ENCODE measurements at places on chromosomes 6 and 20.
A peak's percentile ranks its signal among the peaks of the same experiment; 100 is the strongest.

DNA sequence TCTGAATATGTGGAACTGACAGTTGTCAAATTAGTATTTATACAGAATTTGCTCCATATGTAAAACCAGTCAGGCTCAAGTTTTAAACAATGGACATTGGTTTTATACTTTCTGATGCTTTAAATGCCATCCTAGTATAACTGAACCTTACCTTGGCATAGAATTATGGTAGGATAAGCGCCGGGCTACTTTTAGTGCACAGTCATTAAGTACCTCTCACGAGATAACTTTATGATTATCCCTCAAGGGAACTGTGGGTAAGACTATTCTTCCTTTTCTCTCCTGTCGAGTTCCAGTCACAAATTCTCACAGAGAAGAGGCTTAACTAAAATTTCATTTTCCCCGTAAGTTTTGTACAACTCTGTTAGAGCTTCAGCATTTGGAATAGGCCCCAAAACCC is 110.6 kb upstream of the PTPRK start:
- DNase-seq = no peak

DNA sequence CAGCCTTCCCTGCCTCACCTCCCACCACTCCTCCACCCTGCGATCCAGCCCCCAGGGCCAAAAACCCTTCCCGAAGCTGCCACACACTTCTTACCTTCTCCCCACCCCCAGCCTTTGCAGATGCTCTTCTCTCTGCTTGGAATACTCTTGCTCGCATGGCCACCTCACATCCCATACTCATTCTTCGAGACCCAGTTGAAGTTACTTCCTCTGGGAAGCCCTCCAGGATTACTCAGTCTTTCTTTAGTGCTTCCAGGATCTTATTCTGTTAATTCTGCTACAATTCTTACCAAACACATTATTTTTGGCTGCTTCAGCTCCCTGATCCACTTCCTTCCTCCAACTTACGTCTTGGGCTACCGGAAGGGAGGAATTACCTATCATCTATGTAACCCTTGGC is 54.3 kb downstream of the CD40 start:
- no peak for DNase-seq

DNA sequence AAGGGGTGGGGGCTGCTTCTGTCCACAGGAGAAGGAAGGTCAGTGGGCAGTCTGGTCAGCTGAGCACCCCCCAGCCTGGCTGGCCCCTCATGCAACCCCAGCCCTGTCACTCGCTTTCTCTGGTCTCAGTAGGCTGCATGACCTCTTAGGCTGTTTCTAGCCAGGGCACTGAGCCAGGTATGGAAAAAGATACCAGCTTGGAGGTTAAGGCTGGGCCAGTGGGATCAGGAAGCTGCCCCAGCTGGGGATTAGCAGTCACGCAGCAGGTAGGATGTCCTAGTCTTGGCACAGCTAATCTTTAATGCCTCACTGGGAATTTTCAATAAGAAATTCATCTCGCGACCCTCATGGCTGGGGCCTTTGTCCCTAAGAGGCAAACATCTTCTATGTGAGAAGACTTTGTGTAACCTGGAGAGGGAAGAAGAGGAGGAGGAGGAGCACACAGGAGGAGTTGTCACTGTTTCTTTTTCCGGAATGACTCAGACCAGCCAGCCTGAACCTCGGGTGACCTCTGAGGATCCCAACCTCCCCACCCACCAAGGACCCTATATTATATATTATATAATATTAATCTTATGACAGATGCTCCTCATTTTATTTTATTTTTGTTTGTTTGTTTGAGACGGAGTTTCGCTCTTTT is 2.4 kb upstream of the BPIFA2 start:
- DNase-seq = peak; percentile 50

DNA sequence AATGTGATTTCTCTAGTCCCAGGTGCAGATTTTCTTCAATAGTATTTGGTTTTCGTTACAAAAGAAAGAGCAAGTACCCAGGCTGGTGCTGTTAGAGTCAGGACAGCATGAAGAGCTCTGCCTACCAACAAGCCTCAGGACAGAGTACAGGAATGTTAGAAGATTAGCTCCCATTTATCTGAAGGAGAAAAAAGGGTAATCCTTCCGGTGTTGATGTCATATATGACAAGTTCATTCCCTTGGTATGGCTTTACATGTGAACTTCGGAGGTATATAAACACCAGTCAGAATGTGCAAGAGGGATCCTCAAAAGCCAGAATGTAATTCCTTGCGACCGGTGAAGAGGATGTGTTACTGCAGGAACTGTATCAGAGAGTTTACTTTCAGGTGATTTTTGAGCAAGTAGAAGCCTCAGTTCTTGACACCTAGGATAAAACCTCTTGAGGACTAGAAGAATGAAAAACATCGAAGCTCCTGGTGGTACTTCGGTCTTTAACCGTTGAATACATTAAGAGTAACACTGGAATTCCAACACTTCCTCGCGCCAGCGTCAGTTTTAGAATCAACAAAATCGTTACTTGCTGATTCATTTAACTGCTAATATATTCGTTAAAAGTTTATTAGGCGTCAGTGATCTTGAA is 194.2 kb upstream of the ZNF184 start:
- DNase-seq = no peak

GRCh38 chr6:44149369-44150012 is 9.1 kb upstream of the CAPN11 start:
- no peak for DNase-seq

GRCh38 chr20:13139459-13140150 is 81.5 kb upstream of the ISM1 start:
- DNase-seq = no peak

GRCh38 chr6:4671587-4672115 is 104.6 kb upstream of the CDYL start:
- DNase-seq = no peak

GRCh38 chr20:1423625-1424106 is 30.8 kb upstream of the FKBP1A start:
- DNase-seq = peak; percentile 13

- DNase-seq = peak; percentile 22
Measured at GRCh38 chr6:138004430-138005287, 102.6 kb downstream of the PERP start.

GRCh38 chr6:63410435-63411426 is 90.9 kb upstream of the LGSN start:
- no peak for DNase-seq

DNA sequence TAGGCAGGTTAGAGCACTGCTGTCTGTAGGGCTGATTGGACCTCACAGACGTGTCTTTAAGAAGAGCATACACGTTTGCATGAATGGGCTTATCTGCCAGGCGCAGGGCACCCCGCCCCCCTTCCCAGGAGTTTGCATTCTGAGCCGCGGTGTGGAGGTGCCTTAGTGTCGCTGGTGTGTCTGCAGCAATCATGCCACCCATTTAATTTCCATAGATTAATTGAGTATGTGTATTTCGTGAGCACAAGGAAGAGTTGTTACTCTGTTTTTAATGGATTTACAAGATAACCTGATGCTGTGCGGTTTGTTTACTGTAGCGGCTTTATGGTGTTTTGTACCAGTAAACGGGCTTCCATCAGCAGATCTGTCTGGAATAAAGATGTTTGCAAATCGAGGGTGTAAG is 107.7 kb downstream of the ZDHHC14 start:
- DNase-seq = no peak

GRCh38 chr20:37669773-37670236 is 24.0 kb upstream of the CTNNBL1 start:
- DNase-seq = peak; percentile 26

DNA sequence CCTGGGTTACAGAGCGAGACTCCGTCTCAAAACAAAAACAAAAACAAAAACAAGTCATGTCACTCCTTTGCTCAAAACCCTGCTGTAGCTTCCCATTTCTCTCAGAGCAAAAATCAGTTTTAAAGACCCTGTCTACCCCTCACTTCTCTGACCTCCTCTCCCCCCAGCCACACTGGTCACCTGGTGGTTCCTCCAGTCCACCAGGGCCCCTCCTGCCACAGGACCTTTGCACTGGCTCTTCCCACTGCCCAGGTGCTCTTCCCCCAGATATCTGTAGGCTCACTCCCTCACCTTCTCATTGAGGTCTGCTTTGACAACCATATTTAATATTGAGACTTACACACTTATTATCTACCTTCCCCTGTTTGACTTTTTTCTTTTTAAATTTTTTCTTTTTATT is 4.9 kb upstream of the TEAD3 start:
- DNase-seq = no peak

GRCh38 chr6:161954699-161955276 is 680.9 kb upstream of the AGPAT4 start:
- no peak for DNase-seq

GRCh38 chr6:131998255-131998982 is 47.2 kb upstream of the CCN2 start:
- DNase-seq = no peak

DNA sequence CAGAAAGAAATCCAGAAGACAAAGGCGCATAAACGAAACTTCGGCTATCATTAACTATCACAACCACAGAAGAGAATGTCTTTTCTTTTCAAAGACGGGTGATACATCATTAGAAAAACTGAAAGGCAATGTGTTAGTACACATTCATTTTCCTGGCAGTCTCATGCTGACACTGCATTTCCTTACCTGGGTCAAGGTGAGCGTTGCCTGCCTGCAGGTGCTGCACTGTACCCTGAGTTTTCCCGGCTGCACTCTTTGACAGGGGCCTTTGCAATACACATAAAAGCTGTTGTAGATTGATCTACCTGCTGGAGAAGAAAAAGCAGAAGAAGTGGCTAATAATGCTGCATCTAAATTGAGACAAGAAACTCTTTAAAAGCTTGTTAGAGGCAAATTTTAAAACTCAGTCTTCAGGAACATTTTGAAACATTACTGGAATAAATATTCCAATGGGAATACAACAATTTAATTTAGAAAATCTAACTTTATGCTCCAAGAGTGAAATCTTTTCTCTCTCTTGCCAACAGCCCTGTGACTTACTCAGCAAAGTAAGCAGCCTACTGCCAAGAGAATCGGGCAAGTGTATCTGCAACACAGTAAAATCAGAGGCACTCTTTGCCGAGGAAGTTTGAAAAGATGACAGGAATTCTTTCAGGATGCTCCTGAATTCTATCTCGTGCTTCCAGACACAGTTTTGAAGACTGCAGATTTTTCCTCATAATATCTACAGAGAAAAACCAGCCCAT is 526.4 kb downstream of the PRKN start:
- DNase-seq = no peak

DNA sequence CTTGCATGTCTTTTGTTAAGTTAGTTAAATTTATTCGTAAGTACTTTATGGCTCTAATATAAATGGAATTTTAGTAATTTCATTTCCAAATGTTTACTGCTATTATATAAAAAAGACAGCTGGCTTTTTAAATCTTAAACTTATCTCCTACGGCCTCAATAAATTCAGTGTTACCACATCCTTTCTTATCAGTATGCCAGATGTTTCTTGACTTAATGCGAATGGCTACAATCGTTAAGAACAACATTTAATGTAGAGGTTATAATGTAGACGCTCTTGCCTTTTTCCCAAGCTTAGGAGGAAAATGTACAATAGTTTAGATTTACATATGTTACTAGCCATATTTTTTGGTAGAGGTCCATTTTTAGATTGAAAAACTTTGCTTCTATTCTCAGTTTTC is 659.4 kb downstream of the TENT5A start:
- DNase-seq = no peak

DNA sequence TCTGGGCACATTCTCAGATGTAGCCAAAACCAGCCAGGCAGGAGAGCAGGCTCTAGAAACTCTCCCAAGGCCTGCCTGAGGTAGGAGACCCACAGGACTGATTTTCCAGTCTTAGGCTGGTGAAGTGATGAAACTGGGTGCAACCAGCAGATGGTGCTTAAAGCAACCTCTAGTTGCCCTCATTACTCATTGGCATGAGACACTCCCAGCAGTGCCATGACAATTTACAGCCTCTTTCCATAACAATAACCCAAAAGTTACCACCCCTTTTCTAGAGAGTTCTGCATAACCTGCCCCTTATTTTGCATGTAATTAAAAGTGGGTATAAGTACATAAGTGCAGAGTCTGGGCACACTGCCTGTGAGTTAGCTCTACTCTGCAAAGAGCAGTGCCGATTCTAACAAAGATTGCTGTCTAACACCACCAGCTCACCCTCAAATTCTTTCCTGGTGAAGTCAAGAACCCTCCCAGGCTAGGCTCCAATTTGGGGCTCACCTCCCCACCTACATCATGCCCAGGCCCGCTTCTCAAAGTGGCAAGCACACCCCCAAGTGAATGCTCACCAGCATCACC is 14.4 kb upstream of the GPR6 start:
- no peak for DNase-seq

GRCh38 chr6:161682982-161683381 is 409.1 kb upstream of the AGPAT4 start:
- DNase-seq = no peak

- DNase-seq = no peak
Measured at GRCh38 chr6:119126826-119127225, 48.4 kb upstream of the FAM184A start.

GRCh38 chr6:159152041-159152440 is 17.2 kb upstream of the FNDC1 start:
- no peak for DNase-seq

DNA sequence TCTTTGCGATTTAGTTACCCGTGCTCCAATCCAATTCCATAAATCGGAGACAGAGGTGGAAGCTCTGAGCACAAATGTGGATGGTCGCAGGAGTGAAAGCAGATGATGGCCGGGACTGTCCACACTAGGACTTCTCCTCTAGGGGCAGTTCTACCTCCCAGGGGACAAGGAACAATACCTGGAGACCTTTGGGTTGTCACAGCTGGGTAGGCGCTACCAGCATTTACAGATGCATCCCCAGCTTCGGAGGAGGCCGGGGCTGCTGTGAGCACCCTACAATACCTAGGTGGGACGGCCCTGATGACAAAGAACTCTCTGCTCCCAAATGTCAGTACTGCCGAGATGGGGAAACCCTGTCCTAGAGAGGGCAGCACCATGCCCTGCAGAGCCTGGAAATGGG is 195.9 kb upstream of the CDH4 start:
- DNase-seq = no peak
